ENCODE measurements at places on chromosomes 6 and 20. TPM values are rescaled to one million over a fixed set of nuclear protein-coding genes. Genes with fewer than 3 reads are reported as not detected.

- DNase-seq, result no peak
Measured at GRCh38 chr6:137237413-137238170, 18.4 kb upstream of the IFNGR1 start.

The MUC21 gene
- not detected for total RNA-seq

DNA sequence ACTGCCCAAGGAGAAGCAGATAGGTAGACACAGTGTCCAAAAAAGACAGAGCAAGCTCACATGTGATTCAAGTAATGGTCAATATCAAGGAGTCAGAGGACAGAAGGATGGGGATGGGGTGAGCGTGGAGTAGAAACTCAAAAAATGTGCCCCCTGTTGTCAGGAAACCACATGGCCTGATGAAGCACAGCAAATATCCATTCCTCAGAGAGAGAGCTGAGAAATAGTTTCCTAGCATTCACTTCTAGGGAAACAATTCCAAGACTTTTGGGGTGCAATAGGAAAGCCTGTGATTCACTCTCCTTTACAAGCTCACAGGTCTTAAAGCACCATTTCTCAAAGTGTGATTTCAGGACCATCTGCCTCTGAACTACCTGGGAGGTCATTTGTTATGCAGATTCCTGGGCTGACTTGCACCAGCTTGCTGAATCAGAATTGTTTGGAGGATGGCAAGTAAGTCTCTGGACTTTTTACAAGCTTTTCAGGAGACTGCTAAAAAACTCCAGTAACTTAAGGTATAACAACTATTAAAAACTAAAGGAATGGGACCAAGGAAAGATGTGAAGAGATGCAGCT lies 432.8 kb downstream of the HDGFL1 start:
- DNase-seq, result no peak

The POU3F2 gene
- not detected for total RNA-seq

DNA sequence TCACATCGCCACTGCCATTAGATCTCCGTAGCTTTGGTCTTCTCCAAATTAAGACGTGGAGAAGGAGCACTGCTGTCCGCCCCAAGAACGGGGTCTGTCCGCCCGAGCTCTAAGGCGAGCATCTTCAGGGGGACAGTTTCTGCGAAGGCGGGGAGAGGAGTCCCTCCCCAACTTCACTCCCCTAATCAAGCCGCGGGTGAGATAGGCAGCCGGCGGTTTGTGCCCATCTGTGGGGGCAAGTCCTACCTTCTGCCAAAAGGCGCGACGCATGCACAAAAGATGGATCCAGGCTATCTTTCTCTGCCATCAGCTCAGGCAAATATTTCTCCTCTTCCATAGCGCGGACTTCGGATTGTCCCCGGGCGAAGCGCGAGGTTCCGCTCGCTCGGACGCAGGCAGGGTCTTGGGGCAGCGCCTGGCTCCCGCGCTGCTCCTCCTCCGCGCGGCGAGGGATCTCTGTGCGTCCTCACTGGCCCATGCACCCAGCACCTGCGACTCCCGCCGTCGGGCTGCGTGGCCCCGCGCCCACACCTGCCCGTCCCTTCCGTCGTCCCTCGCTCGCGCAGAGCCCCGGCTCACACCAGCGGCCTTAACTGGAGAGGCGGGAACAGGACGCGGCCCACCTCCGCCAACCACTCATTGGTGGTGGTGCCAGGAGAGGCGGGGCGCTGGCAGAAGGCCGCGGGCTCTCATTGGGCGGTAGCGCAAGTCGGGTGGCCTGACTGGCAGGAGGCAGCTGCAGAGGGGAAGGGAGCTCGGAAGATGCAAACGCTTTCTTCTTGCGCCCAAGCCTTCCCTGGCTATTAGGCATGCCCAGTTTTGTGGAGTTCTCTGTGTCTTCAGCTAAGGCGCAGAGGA lies at the start of gene KHDRBS2:
Gene KHDRBS2, minus strand, starts transcription at position 614 of the 858 bp plus-strand sequence.
- DNase-seq, result peak; percentile 31

The LINC00237 gene
- not detected for total RNA-seq

GRCh38 chr6:99490608-99491007 lies 24.6 kb downstream of the USP45 start:
- DNase-seq, result no peak

The CSTF1 gene
- total RNA-seq, result 41.8 TPM

DNA sequence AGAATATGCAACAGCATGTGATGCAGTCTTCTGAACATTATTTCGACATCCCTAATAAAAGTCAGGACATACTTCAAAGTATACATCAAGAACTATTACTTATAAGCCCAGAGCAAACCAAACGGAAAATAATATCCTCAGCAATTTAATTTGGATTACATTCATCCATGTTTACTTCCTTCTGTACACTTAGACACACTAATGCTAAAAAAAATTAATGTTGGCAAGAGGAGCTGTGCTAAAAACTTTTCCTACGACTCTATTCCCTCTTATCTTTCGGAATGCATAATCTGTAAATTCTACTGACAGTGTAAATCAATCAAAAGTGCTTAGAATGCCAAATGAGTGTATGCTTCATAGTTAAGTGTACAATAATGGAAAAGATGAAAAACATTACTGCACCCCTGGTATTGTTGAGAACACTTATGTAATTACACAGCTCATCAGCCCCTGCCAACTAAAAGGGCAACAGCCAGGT lies 301.2 kb upstream of the HSF2 start:
- DNase-seq, result no peak

The ROS1 gene
- total RNA-seq, result 0.03 TPM

DNA sequence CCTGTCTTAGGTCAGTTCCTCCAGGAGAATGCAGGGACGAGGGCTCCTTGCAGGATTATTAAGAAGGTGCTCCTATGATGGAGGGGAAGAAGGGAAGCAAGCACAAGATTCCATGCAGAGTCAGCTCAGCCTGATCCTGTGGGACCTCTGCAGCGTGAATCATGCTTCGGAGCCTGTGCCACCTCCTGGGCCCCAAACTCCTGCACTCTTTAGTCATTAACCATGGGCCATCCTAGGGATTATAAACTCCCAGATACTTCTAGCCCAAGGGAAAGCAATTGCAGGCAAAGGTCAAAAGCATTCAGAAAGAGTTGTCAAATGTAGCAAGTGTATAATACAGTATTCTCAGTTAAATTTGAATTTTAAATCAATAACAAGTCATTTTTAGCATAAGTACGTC lies 208.7 kb upstream of the PMEPA1 start:
- no peak for DNase-seq

DNA sequence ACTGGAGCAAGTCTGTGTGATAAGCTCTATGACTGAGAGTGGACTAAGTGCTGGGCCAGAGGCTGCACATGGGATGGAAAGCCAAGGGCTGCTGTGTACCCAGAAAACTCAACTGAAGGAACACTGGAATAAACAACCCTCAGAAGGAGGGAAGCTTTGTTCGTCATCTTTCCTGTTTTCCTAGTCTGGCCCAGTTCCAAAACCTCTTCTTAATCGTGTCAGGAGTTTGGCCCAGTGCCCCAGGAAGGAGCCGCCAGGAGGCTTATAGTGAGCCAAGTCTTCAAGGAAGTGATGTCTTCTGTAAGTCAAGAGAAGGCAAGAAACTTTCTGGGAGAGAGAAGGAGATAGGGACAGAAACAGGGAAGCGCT lies 23.3 kb upstream of the TOP1 start:
- DNase-seq, result no peak

DNA sequence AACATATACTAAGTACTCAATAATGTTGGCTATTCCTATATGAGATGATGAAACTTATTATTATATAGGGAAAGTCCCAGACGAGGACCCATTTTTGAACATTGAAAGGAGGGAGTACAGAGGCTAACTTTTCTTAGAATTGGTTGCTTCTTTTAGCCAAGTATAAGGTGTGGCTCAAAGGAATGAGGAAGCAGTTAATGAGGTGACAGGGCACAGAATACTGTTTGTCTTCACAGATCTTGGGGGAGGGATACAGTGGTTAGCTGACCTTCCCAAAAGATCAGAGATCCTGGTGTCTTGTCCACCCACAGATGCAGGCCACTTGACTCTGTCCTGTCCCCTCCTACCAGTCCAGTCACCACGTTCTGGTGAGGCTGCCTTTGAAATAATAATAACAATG lies 67.8 kb upstream of the EPB41L1 start:
- DNase-seq, result no peak

The ZC3H12D gene
- total RNA-seq, result 15.7 TPM

The HTR1B gene
- not detected for total RNA-seq

The DOP1A gene
- 12.2 TPM for total RNA-seq

The ECT2L gene
- not detected for total RNA-seq

DNA sequence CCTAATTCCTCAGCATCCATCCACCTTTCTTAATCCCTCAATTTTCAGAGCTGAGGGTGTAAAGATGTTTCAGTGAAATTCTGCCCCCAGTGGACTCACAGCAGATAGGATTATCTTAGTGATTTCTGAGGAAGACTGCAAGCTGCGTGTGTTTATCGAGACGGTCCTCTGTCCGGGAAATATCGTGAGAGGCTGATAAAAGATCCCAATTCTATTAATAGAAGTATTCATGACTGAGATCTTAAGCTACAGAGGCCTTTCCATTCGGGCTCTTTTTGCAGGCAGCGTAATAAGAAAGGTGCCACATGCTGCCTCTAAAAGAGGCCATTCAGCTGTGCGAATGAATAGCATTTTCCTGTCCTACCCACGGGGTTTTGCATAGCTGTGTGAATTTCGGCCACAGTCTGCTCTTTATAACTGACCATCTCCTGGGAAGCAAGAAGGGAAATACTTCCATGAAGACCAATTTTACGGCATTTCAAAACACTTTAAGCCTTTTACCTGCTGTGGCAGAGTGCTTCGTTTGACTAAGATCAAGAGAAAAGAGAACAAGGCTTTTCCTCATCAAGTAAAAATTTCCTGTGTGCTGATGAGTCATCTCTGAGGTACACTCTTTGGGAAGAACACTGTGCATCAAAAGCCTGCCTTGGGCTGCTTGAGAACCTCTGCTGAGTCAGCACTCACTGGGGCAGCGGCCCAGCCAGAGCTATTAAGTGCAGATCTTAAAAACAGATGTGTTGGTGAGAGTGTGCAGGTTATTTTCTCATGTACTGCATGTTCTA lies 208.8 kb downstream of the ARHGAP18 start:
- no peak for DNase-seq

The GFRA4 gene
- total RNA-seq, result not detected

DNA sequence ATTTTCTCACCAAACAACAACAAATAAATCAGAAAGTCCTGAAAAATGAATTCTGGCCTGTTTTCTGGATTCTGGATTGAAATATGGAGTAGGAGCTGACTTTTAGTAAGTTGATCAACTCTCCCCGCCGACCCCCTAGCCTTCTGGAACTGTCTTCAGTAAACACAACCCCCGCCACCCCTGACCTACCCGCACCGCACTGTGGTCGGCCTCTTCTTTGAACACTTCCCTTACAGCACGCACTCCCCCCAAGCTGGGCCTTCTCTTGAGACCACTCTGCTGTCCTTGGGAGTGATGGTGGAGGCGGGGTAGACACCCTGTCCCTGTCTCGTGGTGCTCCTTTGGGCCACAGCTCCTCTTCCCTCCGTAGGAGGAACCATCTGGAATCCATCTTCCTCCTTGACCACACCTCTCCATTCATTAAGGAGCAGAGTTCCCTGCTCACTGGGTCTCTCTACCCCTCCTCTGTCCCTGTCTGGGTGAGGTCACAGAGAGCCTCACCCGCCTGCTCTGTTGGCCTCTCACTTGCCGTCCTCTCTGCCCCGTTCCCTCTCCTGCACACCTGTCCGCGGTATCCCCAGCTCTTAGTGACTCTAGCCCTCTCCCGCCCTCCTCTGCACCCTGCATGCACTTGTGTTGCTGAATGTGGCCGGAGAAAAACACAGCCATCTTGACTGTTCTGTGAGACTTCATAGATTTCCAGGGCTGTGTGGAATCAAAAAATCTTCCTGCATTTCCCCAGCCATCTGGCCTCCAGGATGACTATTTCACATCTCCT lies 19.1 kb downstream of the SYNJ2 start:
- no peak for DNase-seq

GRCh38 chr6:96913621-96914020 lies 10.9 kb upstream of the KLHL32 start:
- DNase-seq, result no peak
